Tongue (tissue), 3 donors: ENCODE measurements at places on chromosomes 6 and 20. TPM values are rescaled to one million over a fixed set of nuclear protein-coding genes. Genes with fewer than 3 reads are reported as not detected.
A peak's percentile ranks its signal among the peaks of the same experiment; 100 is the strongest.

ADTRP gene
- not detected for total RNA-seq

CDK19 gene
- total RNA-seq: 20.3 TPM

ECHDC1 gene
- total RNA-seq: 56.2 TPM

DNA sequence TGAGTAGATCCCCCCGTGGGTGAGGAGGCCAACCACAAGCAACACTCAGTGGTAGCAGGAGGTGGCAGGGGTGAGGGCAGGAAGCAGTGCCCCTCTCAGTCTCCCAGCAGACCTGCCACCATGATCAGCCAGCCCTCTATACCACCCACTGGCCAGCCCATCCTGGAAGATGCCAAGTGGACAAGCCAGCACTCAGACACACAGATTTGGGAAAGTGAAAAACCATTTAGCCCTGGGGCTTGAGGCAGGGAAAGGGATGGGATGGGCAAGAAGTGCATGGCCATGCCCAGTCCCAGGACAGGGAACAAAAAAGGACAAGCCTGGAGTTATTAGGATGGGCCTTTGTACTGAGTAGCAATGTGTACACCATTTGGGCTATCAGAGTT lies 76.9 kb downstream of the HFE start:
- no peak for DNase-seq

- no peak for DNase-seq
Observed at GRCh38 chr6:17391976-17392375, 1.4 kb upstream of the CAP2 start.

DNA sequence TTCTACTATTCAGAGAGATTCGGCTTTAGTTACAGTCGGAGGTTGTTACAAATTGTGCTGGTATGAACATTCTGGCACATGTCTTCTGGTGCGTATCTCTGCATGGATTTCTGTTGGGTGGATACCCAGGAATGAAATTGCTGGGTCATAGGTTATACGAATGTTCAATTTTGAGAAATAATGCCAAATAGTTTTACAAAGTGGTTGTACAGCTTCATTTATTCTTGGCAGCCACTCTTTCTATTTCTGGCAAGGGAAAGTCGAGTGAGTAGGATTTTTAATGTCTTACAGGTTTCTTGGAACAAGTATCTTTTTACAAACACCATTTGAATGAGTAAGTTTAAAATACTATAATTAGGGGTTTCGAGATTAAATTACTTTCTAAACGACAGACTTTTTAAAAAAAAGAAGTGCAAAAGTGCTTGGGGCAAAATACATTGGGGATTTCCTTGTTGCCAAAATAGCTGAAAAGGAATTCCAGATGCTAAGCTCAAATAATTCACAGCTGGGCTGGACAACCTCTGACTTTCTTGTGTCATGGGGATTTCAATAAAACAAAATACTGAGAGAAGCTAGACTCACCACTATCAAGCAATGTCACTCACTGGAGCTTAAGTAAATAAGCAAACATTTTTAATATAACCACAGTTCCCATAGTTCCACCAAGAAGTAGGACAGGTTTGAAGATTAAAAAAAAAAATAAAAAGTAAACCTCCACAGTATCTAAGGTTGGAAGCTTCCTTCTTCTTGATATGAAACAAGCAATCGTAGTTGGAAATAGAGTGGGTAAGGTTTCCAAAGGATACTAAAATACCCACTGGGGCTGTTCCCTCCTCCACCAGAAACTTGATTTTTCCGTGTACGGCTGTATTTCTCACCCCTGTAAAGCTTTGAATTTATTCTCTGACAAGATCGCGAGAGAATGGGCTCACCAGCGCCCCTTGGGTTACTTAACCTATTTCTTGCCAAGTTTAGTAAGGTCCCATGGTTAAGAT lies 21.6 kb upstream of the GFOD1 start:
- peak; percentile 88 for DNase-seq

DNA sequence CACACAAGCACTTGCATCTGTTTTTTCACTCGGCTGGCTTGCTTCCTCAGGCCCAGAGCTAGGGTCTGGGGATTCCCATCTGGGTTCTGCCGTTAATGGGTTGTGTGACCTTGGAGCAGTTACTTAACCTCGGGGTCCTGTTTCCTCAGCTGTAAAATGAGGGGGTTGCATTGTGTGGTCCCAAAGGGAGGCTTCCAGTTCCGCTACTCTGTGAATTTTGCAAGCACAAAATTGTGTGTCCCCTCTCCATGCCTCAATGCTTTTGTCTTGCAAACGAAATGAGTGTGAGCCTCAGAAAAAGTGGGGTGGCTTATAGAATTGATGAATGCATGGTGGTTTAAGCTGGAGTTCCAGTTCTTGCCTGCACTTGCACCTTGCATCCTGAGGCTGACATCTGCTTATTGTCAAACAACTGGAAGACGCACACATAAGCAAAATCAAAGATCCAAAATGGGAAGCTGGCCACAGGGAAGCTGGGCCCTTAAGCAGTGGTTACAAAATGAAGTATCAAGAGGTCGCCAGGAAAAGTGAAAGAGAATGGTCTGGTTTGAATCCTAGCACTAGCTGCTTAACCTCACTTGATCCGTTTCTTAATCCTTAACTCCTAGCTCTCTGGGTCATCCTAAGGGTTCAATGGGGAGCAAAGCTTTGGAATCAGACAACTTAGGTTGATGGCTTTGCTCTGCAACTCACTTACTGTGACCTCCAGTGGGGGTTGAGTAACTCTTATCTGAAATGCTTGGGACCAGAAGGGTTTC lies 490.6 kb downstream of the DHX35 start:
- peak; percentile 54 for DNase-seq

GRCh38 chr6:31903957-31904356 lies 2.1 kb upstream of the ZBTB12 start:
- no peak for DNase-seq

GRCh38 chr6:28399350-28400121 lies at the start of gene ZSCAN12:
Gene ZSCAN12, minus strand, starts transcription at chr6:28399747. Its CDS starts 1,342 bp downstream, at chr6:28398405.
- peak; percentile 92 for DNase-seq

- no peak for DNase-seq
Observed at GRCh38 chr6:169997930-169998218, 246.5 kb downstream of the ERMARD start.

DNA sequence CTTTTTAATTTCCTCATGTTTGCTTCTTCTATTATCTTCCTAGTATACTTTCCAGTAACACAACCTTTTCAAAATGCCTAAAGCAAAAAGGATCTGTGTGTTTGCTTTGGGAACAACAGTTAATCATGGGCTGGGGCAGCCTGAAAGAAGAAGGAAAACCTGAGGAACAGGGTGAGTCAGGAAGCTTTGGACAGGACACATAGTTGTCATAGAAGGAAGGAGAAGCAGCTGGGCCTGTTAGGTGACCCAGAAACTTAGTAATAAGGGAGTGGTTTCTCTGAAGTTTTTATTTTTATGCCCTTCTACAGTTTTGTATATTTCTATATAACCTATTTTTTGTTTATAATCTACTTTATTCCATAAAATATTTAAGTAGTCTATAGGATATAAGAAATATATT lies 61.4 kb downstream of the CD24 start:
- peak; percentile 41 for DNase-seq

DNA sequence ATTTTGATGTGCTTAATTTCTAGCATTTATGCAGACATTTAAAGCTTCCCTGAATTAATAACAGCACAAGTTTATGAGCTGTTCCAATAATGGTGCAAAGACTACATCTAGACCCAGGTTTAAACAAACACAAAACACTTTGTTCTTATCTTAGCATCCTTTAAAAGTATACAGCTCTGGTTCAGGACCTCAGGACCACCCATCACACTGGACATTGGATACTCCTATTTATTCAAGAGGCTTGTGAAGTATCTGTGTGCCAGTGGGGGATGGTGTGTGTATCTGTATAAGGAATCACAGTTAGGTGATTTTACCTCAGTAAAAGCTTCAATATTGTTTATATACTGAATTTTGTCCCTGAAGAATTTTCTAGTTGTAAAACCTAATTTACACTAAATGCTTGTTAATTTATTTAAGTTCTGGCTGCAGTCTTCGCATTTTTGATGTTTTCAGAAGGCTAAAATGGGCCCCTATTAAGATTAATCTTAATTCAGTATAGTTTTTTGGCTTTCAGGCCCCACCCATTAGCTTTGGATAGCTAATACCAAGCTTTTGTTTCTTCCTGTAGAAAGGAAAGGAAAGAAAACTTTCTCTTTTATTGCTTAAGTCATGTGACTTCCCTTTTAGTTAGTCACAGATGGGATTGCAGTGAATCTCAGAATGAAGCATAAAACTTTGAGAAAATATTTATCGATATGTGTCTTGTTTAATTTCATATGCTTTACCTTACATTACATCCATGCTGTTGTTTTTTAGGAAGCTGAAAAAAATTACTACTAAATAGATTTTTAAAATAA lies 13.1 kb downstream of the LIN28B start:
- no peak for DNase-seq

GRCh38 chr6:53257533-53257932 lies 91.2 kb downstream of the ELOVL5 start:
- DNase-seq: no peak
